ENCODE measurements at places on chromosomes 12 and 14.

GRCh38 chr12:49331380-49332222 lies 5.4 kb downstream of the C1QL4 start:
- DNase-seq = no peak

DNA sequence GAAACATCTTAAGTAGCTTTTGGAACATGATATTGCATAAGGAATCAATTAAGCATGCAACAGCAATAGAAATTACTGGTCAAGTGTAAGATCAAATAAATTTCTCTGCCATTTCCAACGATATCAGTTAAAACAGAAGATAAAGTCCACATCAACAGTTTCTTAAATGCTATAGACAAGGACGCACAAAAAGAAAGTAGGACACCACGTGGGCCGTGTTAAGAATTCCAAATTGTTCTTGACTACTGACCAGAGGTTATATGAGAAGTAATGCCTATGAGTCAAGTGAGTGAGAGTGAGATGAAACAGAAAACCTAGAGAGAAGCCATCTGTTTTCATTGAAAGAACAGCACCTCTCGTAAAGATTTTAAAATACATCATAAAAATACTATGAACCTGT lies 318.2 kb downstream of the TMEM117 start:
- no peak for DNase-seq

DNA sequence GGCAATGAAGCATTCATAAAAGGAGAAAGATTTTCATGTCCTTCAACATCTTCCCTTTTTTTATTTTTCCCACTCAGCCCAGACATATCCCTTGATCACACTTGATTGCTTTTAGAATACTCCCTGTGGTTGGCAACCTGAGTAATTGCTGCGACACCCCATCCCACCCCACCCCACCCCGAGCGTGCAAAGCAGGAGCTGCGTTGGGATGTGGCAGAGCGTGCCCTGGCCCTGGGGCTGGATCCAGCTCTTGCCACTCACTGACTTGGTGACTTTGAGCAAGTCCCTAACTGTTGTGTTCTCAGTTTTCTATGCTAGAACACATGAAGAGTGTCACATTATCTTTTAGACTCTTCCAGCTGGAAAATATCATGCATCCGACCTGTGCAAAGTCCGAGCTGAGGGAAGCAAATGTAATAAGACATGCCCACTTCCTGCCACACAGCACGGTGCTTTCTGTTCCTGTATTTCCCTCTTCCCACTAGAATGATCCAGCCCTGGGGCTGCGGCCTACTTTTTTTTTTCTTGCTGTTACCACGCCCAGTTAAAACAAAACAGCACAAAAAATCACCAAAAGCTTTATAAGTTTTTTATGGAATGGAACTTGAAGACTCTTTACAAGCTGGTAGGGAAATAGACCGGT lies 4.0 kb downstream of the ASCL4 start:
- DNase-seq = no peak

DNA sequence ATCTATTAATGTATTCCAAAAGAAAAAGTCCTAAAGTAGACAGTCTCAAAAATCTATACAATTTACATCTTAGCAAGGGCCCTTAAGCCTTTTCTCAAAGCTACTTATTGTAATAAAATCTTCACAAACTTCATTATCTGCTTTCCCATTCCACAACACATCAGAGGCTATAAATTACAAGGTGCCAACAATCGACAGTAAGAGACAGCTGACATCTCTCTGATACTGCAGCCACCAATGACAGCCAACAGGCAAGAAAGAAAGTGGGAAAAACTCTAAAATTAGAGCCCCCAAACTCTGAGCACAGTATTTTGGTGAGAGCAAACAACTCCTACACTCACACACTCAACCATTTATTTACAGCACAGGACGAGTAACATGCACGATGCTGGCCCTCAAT lies 2.2 kb downstream of the ANGEL1 start:
- DNase-seq = no peak

- peak; percentile 59 for DNase-seq
Measured at GRCh38 chr12:66409195-66409871, 107.0 kb downstream of the HELB start.

DNA sequence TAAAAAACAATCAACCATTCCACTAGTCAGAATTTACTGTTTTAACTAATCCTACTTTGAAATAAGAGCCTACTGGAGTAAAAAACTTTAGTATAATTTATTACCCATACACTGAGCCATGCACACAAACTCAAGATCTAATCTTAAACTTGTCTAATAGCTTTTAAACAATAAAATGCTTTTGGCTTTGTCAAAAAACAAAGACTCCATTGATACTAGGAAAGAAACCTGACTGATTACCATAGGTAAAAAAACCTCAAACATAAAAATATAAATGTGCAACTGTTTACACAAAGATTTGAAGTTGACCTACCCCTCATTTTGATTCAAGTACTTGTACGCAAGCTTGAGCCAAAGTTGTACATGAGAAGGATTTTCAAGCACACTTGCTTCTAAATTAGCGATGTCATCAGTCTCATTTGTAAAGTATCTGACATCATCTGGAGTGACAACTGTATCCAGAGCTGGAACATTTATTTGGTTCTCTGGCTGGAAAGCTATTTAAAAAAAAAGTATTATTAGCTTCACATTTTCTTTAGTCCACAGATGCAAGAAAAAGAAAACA lies 36.1 kb downstream of the ZFC3H1 start:
- no peak for DNase-seq

DNA sequence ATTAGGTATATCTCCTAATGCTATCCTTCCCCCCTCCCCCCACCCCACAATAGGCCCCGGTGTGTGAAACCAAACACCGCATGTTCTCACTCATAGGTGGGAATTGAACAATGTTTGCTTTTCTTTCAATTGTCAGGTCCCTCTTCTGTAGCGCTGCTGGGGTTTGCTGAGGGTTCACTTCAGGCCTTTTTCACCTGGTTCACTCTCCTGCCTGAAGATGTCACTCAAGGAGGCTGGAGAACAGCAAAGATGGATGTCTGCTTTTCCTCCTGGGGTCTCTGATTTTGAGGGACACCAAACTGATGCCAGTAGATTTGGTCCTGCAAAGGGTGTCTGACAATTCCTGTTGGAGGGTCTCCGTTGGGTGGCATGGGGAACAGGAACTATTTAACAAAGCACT lies 35.8 kb downstream of the KLRK1 start:
- DNase-seq = no peak

- no peak for DNase-seq
Measured at GRCh38 chr14:59337141-59337611, 128.0 kb downstream of the GPR135 start.

DNA sequence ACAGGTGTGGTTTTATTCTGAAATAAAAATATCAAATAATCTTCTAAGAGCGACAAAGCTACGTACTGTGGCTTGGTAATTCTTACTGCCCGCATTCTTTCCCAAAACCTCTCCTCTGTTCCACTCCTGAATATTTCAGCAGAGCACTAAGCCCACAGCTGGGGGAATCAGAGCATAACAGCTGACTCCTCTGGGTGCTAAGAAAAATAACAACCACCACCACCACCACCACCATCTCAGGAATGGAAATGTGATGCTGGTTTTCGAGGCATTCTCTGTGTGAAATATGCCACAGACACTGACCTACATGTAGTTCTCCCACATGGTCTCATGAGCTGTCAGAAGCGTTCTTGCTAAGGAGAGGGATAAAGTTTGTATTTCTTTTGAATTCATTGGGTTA lies 183.7 kb downstream of the BMP4 start:
- DNase-seq = no peak

GRCh38 chr12:94092516-94093241 lies 55.7 kb upstream of the PLXNC1 start:
- DNase-seq = no peak

DNA sequence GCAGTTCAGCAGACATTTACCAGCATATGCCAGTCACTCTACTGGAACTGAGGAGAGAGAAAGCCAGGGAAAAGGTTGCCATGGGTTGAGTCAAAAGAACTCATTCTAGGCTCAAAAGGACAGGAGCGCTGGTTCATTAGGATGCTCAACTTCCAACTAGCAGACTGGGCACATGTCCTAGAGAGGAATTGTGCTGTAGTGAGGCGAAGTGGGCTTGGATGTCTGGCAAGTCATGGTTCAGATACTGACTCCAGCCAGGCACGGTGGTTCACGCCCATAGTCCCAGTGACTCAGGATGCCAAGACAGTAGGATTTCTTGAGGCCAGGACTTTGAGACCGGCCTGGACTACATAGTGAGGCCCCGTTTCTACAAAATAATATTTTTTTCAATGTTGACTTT lies 281.5 kb downstream of the CACNA1C start:
- no peak for DNase-seq

- DNase-seq = no peak
Measured at GRCh38 chr12:27008081-27008480, 6.1 kb downstream of the TM7SF3 start.

DNA sequence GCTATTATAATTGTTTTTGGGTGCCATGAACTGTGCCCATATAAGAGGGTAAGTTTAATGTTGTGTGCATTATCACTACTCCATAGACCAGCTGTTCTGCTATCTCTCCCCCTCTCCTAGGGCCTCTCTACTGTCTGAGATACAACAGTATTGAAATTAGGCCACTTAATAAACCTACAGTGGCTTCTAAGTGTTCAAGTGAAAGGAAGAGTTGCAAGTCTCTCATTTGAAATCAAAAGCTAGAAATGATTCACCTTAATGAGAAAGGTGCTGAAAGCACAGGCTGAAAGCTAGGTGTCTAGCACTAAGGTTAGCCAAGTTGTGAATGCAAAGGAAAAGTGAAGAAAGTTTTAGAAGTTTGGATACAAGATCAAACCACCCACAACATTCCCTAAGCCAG lies 168.0 kb downstream of the SLC16A7 start:
- no peak for DNase-seq

- no peak for DNase-seq
Measured at GRCh38 chr12:104249017-104249416, 33.4 kb downstream of the TXNRD1 start.

DNA sequence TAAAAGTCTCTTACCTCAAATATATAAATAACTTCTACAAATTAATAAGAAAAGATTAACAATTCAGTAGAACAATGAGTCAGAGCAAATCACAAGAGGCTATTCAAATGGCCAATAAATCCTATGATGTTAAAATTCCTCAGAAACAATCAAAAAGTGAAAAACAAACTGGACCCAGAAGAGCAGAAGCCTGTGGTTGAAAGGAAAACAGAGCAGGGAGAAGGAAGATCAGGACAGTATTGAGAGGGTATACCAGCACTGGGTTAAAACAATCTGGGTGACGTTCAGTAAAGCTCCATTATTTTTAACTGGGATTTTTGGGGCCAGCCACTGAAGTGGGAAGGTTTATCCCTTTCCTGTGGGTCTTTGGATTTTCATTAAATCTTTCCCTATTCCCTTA lies 39.7 kb upstream of the PCED1B start:
- no peak for DNase-seq

- DNase-seq = no peak
Measured at GRCh38 chr14:61718039-61718438, 22.7 kb downstream of the HIF1A start.

DNA sequence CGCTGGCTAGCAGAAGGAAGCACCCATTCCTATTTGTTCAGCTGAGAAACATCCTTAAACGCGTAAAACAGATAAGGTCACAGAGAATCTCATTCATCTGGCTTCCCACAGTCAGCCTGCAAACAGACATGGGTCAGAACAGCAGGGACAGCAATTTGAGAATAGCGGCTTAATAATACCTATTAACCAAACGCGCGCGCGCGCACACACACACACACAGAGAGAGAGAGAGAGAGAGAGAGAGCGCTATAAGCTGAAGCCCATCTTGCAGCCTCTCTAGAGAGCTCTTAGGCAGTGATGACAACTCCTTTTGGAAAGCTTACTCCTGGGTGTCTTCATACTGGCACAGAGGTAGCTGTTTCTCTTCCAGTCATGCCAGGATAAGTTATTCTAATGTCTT lies 26.4 kb downstream of the TMEM132D start:
- no peak for DNase-seq

GRCh38 chr14:55600784-55601561 lies 21.0 kb downstream of the KTN1 start:
- no peak for DNase-seq

DNA sequence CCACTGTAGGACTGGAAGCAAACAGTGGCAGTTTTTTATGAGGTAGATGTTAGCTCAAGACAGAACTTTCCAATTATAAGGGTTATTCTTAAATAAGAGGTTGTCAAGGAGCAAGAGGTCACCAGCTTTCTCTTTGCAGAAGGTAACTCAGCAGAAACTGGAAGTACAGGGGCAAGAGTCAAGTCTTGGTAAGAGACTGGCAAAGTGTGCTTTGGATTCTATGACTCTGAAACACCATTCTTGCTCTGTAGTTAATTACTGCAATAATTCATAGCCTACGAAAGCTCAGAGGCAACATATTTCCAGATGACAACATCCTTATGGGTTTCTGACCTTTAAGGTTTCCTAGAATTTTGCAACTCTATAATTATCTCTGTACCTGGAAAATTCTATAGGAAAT lies 51.3 kb downstream of the RMST start:
- no peak for DNase-seq

DNA sequence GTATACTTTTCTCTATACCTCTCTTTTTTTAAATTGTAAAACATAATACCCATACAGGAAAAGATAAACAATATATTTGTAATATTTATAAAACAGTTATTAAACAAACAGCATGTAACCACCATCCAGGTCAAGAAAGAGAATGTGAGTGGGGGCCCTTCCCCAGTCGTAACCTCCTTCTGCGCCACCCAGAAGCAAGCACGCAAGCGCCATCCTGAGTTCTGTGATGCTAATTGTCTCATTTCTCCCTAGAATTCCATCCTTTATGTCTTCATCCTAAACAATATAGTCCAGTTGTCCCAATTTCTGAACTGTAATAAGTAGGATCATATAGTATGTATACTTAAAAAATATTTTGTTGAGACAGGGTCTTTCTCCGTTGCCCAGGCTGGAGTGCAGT lies 129.5 kb downstream of the EXOC5 start:
- DNase-seq = no peak

- no peak for DNase-seq
Measured at GRCh38 chr12:78191611-78192010, 360.9 kb downstream of the NAV3 start.
